Karpas-422 (cell line): ENCODE measurements at places on chromosomes 11 and 22.
A peak's percentile ranks its signal among the peaks of the same experiment; 100 is the strongest.

DNA sequence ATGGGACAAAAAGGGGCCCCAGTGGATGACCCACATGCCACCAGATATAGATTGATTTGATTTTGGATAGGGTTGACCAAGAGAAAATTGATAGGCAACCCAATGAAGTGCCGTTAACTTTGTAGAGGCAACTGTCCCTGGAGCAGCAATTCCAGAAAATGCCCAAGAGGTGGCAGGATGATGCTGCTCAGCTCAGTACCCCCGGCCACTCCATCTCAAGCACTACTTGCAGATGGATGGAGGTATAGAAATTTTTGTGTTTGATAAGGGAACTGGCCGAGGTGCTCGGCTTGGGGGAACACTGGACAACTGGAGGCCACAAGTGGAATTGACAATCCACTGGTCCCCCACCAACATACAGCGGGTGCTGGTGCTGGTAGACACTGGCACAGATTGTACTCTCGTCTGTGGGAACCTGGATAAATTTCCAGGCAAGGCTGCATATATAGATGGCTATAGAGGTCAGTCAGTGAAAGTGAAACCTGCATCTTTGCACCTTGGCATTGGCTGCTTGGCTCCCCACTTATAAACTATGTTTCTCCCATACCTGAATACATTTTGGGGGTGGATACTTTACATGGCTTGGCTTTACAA, 86.3 kb downstream of the CCDC83 start:
- DNase-seq: peak; percentile 94

DNA sequence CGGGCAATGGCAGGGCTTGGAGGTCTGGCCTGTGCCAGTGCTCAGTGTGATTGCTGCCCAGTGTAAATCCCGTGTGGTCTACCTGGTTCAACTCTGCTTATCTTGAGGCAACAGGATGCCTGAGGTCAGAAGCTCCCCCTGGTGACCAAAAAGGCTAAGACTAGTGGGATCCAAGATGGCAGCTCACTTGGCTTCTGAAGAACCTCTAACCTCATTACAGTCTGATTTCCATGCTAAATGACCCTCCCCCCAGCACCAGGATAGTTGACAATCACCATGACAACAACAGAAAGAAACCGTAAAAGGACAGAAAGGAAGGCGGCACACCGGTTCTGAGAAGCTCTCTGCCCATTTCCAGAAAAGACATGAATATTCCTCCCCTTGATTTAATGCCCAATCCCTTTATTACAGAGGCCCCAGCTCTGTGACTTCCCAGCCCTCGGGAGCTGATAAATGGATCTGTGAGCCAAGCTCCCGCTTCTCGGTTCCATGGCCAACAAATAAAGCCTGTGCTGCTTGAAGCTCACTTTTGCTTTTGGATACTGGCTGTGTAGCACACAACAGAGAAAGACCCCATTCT, 398.4 kb downstream of the CTTN start:
- DNase-seq: peak; percentile 58

- peak; percentile 79 for DNase-seq
Measured at GRCh38 chr22:25334162-25334490, 114.7 kb downstream of the CRYBB2 start.

DNA sequence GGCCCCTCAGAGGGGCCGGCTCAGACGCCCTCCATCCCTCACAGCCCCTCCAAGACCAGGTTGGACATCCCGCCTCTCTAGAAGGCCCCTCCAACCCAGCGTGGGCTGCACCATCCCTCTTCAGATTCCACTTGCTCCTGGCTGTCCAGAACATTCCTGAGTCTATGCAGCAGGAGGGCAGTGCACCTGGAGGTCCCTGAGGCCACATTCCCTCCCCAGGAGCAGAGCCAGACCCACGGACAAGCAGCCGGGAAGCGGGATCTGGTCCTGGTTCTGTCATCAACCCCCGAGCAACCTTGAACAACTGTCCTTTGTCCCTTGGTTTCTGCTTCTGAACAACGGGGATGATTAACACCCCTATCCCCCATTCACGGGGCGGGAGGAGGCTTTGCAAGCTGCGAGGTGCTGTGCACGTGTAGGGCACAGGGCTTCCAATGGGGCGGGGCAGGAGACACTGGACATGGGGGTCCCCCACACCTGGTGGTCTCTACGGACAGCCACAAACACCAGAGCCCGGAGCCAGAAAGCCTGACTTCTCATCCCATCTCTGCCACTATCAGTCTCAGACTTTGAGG, 13.2 kb upstream of the PDGFB start:
- no peak for DNase-seq
